Activated CD8-positive, alpha-beta T cell treated with anti-CD3 and anti-CD28 coated beads, Interleukin-2, amount 10 ng/mL, durations not matched to agents 7 days and 5 days (primary cell): ENCODE measurements at places on chromosomes 4 and X.

GRCh38 chr4:150315175-150315574, 236.9 kb downstream of the DCLK2 start:
- DNase-seq: no peak

- DNase-seq: no peak
Observed at GRCh38 chr4:122537388-122538135, 81.0 kb upstream of the IL2 start.

GRCh38 chr4:48499551-48500066, 9.6 kb downstream of the ZAR1 start:
- DNase-seq: no peak

GRCh38 chr4:139963708-139964107, 190.3 kb downstream of the MAML3 start:
- no peak for DNase-seq

DNA sequence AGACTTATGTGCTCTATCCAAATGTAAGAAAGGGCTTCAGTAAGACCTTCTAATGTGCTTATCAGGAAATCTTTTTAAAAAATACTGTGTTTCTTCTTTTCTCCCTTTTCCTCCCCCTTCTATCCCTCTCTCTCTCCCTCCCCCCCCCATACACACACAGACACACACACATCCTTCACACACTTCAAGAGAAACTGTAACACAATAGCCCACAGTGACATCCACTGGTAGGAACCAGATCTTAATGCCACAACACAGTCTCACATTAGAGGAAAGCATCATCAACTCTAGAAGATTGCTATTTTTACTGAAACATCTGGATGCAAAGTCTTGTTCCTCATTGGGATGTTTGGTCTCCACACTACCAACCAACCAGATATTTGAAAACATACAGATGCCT, 4.6 kb downstream of the PCDH19 start:
- DNase-seq: no peak

DNA sequence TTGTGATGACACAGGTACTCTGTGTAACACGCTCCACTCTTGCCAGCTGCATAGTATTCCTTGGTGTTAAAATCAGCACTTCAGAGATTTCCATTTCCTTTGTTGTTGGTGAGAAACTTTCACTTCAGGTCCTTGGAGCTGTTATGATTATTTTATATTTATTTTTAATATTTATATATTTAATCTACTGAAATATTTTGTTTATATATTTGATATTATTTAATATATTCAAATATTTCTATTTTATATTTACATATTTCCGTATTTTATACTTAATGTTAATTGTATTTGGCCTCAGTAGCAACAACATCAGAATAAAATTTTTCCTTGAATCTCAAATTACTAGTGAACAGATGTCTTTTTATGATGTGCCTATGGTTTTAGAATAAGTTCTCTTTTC, 225.3 kb downstream of the MAGEB17 start:
- DNase-seq: no peak
